ENCODE measurements at places on chromosomes 11 and 22. TPM values are rescaled to one million over a fixed set of nuclear protein-coding genes. Genes with fewer than 3 reads are reported as not detected.

DNA sequence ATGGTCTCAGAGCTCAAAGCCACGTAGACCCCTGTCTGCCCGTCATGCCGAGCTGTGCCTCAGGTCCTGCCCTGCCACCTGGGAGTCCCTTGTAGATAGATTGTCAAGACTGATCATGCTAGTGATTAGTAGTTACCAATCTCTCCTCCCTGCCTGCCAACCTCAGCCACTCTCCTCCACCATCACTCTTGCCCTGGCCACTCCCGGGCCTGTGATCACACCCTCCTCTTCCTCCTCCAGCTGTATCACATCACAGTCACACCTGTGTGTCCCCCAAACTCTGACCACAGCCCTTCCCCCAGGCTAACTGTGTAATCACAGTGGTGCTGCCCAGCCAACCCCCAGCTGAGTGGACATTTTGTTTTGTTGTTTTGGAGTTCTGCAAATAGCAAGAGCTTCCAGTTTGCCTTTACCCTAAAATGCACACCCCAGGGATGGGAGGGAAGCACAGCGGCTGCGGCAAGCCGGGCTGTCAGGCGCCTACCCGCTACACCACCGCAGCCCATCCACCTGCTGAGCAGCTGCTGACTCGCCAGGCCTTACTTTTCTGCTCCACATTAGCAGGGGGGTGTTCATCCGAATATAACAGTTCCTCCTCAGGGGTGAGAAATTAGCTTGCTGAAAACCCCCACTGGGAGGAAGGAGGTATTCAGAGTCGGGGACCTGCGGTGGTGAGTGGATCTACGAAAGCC, 45.8 kb downstream of the LRFN4 start:
- no peak for DNase-seq

JHY gene
- 1.6 TPM for total RNA-seq

- DNase-seq = no peak
Observed at GRCh38 chr22:26362471-26362870, 66.6 kb upstream of the ASPHD2 start.

MDK gene
- 157 TPM for total RNA-seq

DNA sequence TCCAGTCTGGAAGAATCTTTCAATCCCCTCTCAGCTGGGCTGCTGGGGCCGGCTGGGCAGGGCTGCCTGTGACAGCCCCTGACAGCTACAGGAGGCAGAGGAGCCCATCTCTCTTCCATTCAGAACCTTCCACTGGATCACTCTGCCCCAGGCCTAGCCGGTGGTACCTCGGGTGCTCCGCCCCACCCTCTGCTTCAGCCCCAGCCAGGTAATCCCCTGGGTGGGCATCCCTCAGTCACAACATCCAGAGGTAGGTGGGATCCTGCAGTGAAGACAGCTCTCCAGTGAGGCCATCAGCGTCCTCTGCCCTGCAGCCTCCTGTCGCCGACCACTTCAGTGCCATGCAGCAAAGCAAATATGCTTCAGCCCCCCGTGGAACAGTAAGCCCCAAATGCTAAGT, 223.7 kb downstream of the DSCAML1 start:
- no peak for DNase-seq

TSSK2 gene
- 0.04 TPM for total RNA-seq

APOBEC3H gene
- total RNA-seq = not detected

DNA sequence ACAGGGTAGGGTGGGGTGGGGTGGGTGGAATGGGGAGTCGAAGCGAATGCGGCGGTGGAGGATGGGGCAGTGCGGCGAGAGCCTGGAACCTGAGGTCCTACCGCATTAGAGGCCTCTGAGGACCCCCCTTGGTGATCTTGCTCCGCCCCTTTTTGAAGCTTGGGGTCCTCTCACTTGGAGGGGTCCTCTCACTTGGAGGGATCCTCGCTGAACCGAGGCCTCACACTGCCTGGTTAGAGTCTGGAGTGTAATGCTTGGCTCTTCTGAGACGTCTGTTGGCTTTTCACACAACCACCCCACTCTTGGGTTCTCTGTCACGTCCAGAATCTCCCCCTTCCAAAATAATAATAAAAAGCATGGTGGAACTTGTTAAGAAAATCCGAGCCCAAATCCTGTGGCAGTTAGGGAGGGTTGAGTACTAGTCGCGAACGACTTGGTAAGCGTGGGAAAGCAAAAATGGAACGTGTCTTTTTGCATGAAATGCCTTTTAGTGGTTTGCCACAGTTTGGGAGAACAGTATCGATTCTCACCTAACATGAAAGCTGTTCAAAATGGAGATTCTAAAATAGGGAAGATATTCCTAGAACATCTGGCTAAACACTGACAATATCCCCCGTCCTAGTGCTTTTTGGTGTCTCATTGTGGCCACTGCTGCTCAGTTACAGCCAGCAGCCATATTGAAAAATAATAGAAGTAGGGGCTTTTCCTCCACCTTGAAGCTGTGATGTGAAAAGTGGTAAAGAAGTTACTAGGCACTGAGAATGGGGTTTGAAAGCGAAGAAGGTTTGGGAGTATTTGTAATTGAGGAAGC, 822 bp downstream of the RBX1 start:
- DNase-seq = no peak

KBTBD3 gene
- 5.1 TPM for total RNA-seq

RAB3IL1 gene
- 17.3 TPM for total RNA-seq

GRCh38 chr22:49540084-49540912, 287.4 kb downstream of the BRD1 start:
- no peak for DNase-seq

SDHAF2 gene
- 28.0 TPM for total RNA-seq

GRM5 gene
- 0.04 TPM for total RNA-seq

DNA sequence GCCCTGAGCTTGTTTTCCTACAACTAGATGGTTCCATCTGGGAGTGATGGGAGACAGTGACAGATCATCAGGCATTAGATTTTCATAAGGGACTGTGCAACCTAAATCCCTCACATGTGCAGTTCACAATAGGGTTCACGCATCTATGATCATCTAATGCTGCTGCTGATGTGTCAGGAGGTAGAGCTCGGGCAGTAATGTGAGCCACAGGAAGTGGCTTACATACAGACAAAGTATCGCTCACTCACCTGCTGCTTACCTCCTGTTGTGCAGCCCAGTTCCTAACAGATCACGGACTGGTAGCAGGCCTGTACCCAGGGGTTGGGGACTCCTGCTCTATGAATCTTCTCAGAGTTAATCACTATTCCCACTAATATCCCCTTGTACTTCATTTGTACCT, 12.4 kb downstream of the AAMDC start:
- no peak for DNase-seq

DNA sequence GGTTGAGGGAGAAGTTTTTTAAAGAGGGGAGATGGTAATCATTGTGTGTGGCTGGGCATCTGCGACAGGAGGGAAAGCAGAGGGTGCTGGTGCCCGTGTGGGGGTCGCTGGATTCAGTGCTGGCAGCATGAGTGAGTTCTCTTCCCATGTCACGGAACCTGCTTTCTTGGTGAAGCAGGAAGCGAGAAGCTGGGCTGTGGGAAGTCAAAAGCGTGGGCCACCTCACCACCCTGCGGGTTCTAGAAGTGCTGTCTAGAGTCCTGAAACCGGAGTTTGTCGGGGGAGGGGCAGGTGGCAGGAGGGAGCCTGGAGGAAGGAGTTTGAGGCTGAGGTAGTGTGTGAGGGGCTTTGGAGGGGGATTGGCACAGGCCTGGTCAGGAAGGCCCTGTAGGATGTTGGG, 14.2 kb downstream of the SART1 start:
- DNase-seq = no peak

DNA sequence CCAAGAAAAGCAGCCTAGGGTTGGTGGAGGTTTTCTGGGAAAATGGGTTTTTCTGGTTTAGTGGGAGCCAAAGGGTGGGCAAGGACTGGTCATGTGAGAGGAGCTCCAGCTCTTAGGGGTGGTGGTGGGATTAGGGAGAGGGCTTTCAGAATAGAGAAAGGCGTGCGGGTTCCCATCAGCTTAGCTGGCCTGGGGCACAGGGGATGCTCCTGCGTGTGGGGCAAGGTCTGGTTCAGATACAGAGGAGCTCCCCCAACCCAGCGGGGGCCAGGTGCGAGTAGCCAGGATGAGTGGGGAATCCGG, 644 bp downstream of the TMEM134 start:
- no peak for DNase-seq

GRCh38 chr11:34366522-34366921, 8.7 kb upstream of the ABTB2 start:
- no peak for DNase-seq

LAYN gene
- total RNA-seq = 9.8 TPM

OR6T1 gene
- not detected for total RNA-seq

- no peak for DNase-seq
Observed at GRCh38 chr11:60785806-60786361, 751 bp downstream of the MS4A10 start.

CRYBA4 gene
- not detected for total RNA-seq

Measured in muscle of leg (tissue), 16 donors.